Left colon (tissue), 2 donors: ENCODE measurements at places on chromosomes 13 and 19. TPM values are rescaled to one million over a fixed set of nuclear protein-coding genes. Genes with fewer than 3 reads are reported as not detected.

GRCh38 chr13:114054264-114054663, 78.2 kb downstream of the RASA3 start:
- DNase-seq = no peak

The RNF113B gene
- total RNA-seq = not detected

DNA sequence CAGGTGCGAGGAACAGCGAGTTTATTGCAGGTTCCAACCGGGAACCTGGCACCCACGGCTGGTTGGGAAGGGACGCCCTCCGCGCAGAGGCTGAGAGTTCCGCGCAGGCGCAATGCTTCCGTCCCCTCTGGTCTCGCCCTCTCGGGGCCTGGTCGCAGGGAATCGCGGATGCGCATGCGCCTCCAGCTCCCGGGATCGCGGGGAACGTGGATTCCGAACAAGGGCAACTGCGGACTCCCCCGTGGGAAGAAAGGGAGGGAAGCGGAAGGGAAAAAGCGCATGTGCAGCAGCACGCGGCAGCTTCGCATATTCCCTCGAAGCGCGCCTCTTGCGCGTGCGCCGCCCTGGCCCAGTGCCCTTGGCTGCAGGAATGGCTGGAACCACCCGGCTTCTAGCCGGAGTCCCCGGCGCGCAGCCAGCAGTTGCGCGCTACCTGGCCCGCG, 1.1 kb downstream of the TSSK6 start:
- DNase-seq = peak; percentile 77

GRCh38 chr19:45340232-45340898, at the start of gene KLC3:
KLC3 (plus strand) TSS chr19:45340750; CDS start chr19:45345542, 4,792 bp downstream.
- peak; percentile 68 for DNase-seq

The SYNGR4 gene
- total RNA-seq = not detected

GRCh38 chr13:104314926-104315535, 1248.8 kb upstream of the SLC10A2 start:
- no peak for DNase-seq

DNA sequence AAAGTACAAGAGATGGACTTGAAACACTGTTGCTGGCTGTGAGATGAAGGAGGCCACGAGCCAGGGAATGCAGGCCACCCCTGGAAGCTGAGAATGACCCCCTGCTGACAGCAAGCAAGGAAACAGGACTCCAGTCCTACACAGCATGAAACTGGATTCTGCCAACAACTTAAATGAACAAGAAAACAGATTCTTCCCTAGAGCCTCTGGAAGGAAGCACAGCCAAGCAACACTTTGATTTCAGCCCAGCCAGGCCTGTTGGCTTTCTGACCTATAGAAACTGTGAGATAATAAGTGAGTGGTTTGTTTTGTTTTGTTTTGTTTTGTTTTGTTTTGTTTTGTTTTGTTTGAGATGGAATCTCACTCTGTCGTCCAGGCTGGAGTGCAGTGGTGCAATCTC, 105.3 kb upstream of the CACNA1A start:
- DNase-seq = no peak

The ITPKC gene
- total RNA-seq = 24.5 TPM

- DNase-seq = no peak
Observed at GRCh38 chr13:71018995-71019394, 848.0 kb downstream of the DACH1 start.

- DNase-seq = no peak
Observed at GRCh38 chr13:35957996-35958395, 173.2 kb downstream of the DCLK1 start.

GRCh38 chr19:4449022-4449638, 8.5 kb downstream of the UBXN6 start:
- DNase-seq = no peak

DNA sequence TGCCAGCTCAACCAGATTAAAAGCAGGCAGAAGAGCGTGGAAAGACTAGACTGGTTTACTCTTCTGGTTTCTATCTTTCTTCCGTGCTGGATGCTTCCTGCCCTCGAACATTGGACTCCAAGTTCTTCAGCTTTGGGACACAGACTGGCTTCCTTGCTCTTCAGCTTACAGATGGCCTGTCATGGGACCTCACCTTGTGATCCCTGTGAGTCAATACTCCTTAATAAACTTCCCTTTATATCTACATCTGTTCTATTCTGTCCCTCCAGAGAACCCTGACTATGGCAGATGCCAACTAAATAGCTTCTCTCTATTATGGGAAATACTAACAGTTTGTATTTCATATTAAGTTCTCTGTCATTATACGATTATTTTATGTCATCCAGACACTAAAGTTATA, 609.1 kb downstream of the LMO7 start:
- no peak for DNase-seq

- peak; percentile 70 for DNase-seq
Observed at GRCh38 chr19:1862424-1863327, 703 bp downstream of the KLF16 start.

The SULT2A1 gene
- not detected for total RNA-seq

The FFAR2 gene
- total RNA-seq = 1.2 TPM

- no peak for DNase-seq
Observed at GRCh38 chr19:5153601-5154128, 184.8 kb downstream of the KDM4B start.

The ZNF492 gene
- total RNA-seq = 0.43 TPM

The ADAMTSL5 gene
- total RNA-seq = 2.0 TPM

DNA sequence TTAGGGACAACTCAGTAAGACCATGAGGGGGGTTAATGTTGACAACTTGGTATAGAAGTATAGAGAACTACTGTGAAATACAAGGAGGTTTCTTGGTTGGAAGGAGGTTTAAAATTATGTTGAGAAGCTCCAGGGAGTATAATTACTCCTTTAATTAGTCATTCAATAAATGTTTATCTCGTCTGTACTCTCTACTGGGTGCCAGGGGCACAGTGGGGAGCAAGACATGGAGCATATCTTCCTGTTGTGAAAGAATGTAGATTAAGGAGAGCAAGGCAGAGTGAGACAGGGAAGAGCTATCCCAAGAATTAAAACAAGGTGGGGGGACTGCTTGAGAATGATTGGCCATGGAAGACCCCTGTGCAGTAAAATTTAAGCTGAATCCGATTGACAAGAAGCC, 33.7 kb upstream of the TDRD3 start:
- no peak for DNase-seq

The USHBP1 gene
- total RNA-seq = 0.67 TPM

DNA sequence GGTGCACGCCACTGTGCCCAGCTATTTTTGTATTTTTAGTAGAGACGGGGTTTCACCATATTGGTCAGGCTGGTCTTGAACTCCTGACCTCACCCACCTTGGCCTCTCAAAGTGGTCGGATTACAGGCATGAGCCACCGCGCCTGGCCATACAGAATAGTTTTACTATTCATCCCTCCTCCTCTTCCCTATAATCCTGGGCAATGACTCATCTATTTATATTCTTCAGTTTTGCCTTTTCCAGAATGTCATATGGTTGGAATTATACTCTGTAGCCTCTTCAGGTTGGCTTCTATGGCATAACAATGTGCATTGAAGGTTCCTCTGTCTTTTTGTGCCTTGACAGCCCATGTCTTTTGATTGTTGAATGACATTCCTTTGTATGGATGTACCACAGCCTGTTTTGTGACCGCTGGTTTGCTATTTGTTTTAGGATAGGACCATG, 22.2 kb upstream of the LRP3 start:
- no peak for DNase-seq

DNA sequence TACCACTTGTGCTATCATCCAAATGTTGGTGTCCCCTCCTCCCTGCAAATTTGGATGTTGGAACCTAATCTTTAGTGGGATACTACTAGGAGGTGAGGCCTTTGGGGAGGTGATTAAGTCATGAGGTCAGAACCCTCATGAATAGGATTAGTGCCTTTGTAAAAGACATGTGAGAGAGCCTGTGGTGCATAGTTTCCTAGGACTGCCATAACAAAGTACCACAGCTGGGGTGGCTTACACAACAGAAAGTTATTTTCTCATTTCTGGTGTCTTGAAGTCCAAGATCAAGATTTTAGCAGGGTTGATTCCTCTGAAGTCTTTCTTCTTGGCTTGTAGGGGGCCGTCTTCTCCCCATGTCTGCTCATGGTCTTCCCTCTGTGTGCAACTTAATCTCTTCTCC, 562.6 kb upstream of the ARGLU1 start:
- DNase-seq = no peak

DNA sequence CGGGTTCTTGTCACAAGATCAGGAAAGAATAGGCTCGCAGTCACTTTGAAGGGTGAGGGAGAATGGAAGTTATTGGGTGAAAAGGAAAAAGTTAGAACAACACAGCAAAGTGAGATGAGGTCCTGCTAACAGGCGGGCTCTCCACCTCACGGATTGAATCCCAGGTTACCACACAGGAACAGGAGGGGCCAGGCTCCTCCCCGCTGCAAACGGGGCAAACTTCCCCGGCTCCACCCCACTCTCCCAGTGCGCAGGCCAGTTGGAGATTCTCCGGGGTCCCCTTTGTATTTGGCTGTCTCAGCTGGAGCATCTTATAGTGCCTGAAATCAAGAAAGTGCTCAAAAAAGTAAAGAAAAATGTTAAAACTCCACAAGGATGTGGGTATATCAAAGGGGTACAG, 78.3 kb upstream of the IPO5 start:
- DNase-seq = no peak

DNA sequence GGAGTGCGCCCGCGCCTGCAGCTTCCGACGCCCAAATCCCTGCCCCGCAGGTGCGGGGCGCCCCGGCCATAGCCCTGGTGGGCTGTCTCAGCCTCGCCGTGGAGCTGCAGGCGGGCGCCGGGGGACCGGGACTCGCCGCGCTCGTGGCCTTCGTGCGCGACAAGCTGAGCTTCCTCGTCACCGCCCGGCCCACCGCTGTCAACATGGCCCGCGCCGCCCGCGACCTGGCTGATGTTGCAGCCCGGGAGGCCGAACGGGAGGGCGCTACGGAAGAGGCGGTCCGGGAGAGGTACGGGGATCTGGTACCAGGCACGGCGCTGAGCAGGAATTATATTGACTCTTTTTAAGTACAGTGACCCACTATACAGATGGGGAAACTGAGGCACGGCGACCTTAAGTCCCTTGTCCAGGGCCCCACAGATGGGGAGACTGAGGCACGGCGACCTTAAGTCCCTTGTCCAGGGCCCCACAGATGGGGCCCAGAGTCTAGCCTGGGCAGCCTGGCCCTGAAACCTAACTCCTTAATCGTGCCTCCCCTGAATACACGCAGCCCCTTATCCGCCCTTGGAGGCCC, 586 bp downstream of the MRI1 start:
- DNase-seq = no peak

The KMT2B gene
- total RNA-seq = 34.8 TPM

The ZNF554 gene
- 4.1 TPM for total RNA-seq

DNA sequence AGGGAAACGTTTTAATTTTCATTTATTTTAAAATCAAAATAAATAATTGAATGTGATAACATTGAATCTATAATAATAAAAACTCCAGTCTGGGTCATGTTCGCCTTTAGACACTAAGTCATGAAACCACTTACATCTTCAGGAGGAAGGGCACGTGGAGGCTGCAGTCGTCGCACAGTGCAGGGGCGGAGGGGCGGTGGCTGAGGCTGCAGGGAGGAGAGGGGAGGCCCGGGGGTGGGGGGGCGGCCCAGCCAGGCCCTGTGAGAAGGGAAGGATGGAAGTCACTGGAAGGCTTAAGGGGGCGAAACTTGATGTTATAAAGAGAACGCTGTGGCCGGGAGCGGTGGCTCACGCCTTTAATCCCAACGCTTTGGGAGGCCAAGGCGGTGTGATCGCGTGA, 14.9 kb upstream of the LATS2 start:
- DNase-seq = no peak

GRCh38 chr13:79373916-79374315, 32.1 kb downstream of the RBM26 start:
- DNase-seq = no peak

- DNase-seq = no peak
Observed at GRCh38 chr19:18648973-18649315, 12.1 kb downstream of the KLHL26 start.

DNA sequence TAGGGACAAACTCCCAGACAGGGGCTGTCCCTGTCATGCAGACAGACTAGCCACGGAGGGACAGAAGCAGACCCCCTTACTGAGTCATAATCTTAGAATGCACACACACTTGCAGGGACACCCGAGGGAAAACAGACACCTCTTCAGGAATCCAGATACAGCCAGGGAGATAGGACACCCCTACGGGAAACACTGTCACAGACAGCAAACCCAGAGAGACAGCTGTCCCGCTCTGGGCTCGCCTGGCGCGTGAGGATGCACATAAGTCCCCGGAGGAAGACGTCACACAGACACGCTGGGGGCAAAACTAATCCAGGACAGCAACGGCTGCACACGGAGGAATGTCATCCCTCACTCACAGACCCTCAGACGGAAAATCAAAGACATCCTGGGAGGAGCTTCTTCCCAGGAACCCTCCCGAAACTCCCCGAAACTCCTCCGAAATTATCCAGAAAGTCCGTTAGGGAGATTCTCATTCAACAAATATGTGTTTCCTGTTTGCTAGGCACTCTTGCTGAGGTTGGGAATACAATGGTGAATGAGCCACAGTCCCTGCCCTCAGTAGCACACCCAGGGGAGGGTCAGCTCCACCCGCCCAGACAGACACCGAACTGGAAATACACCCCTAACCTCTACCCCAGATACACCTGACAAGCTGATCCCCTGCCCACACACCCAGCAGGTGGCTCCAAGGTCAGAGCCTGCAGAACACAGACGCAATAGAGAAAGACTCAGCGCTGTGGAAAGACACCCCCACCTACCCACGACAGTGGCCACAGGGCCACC, 15.2 kb upstream of the TOMM40 start:
- peak; percentile 41 for DNase-seq

DNA sequence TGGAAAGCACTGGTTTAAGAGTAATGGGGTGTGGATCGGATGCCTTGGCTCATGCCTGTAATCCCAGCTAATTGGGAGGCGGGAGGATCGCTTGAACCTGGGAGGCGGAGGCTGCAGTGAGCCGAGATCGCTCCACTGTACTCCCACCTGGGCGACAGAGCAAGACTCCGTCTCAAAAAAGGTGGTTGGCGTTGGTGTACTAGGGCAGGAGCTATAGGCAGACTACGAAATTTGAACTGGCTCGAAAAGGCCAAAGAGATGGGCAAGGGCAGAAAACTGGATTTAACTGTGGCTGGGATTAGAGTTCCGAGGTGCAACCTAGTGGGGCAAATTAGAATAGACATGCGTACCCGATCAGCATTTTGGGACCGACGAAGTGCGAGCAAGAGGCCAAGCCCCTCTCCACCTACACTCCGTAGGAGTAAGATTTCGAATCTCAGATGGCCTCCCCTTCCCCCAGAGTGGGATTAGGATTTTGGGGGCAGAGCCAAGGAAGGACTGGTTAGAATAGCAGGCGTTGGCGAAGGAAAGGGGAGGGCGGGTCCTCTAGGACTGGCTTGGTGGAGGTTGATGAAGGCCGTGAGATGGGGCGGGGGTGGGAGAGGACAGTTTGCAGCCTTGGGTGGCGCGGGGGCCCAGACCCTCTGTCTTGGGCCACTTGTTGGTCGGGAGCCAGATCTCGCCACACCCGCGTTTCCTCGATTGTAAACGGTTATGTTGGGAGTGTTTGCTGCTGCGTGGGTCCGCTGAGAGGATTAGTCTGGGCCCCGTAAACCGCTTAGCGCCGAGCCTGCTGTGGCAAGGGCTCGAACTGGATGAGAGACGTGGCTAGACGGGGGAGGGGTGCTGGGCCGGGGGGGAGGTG, 2.0 kb upstream of the INAFM1 start:
- peak; percentile 68 for DNase-seq

- DNase-seq = peak; percentile 86
Observed at GRCh38 chr19:16067205-16067938, 8.9 kb upstream of the TPM4 start.
